DMS153 (cell line): ENCODE measurements at places on chromosomes 13 and 19.

- DNase-seq: no peak
Measured at GRCh38 chr13:44196196-44196751, 177.3 kb upstream of the SERP2 start.

GRCh38 chr19:7692417-7693088 lies 9.4 kb downstream of the FCER2 start:
- no peak for DNase-seq

- peak; percentile 32 for DNase-seq
Measured at GRCh38 chr19:41997851-41998229, 3.8 kb upstream of the ATP1A3 start.

DNA sequence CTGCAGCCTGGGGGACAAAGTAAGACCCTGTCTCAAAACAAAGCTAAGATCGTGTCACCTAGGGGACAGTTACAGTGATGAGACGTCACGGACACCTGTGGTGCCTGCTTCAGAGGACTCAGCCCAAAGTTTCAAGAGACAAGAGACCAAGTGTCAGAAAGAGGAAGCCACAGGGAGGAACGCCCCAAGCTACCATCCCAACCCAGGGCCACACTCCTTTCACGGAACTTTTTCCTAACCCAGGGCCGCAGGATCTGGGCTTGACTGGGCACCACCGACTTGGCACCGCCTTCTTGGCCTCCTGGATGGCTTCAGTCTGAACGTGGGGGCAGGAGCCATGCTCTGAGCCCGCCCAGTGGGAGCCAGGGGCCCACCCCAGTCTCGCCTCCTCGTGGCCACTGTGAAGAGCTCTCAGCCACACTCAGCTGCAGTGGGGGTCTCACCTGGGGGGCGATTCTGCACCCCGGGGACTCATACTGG lies 8.5 kb downstream of the MOB3A start:
- DNase-seq: no peak

DNA sequence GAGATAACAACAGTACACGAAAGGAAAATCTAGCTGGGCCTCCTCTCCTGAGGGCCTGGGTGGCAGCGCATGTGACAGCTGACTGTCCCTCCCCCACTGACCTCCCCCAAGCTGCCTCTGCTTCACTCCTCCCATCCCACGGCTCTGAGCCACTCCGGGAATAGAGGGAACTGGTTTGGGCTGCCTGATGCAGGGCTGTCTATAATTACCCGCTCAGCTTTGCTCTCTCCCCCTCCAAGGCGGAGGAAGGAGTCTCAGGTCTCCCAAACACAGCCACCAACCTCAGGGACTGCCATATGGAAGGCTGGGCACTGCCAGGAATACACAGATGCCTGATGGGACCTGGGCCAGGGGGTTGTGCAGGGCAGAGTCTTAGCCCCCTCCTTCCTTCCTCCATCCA lies 7.9 kb downstream of the NAPA start:
- no peak for DNase-seq

DNA sequence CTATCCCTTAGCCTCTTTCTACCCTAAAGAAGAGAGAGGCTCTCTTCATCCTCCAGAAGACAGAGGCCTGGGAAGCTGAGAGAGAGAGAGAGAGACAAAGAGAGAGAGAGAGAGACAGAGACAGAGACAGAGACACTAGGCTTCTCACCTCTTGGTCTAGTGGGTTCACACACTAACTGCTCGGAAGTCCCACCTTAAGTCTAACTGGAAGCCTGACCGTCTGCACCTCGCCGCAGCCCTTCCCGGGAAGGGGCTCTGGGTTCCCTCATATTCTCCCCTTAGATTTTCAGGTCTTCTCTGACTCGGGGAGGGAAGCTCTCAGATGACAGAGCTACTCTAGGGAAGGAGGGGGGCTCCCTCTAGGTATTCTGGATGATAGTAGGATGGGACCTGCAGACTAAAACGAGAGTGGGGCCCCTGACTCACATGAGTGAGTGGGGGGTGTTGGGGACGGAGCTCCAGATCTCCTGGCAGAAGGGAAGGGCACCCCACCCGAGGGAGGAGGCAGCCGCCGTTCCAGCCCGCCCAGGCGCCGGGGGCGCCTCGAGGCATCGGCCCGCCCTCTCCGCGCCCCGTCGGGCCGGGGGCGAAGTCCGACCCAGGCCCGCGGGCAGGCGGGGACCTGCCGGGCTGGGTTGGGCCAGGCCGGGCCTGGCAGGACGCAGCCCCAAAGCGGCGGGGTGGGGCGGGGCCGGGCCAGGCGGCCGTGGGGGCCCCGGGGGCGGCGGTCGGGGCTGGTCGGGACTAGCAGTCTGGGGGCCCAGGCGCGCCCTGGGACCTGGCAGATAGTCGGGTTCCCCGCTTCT lies 2.0 kb upstream of the JUNB start:
- no peak for DNase-seq

GRCh38 chr19:42272535-42272897 lies 3.5 kb downstream of the CIC start:
- DNase-seq: no peak

- DNase-seq: peak; percentile 81
Measured at GRCh38 chr13:27960362-27961226, 8.5 kb downstream of the CDX2 start.

- no peak for DNase-seq
Measured at GRCh38 chr13:53028637-53029203, at the start of gene OLFM4. TSS of gene OLFM4 (plus strand) at chr13:53028813. CDS start at chr13:53028837, 24 bp downstream.

DNA sequence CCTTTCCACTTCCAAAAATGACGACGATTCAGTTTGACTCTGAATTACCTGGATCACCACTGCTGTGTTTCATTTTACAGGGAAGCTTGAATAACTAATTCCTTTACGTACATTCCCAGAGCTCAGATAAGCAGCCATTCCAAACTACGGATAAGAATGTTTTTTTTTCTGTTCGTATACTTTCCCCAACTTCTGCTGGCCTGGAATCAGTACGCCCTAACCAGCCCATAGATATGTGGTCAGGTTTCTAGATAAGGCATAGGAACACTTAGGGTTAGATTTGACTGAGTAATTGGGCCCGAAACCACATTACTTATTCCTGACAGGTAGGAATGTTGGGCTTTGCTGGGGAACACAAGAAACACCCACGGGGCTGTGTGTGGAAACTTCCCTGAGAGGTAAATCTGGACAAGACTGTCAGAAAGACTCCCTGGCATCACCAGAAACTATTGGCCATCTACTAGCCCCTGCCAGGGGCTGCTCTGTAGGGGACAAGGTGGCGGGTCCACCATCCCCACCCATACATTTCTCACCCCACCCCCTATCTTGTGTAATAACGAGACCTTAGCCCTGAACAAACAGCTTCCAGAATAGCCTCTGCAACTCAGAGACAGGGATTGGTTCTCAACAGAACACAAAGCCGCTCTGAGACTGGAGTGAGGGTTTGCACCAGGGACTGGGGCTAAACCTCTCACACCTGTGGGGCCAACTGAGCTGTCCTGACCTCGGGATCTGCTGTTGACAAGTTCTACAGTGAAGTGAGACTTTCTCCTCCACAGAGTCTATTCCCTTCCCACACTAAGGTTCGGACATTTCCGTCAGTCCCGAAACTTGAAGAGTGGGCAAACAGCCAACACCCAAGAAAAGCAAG lies 15.6 kb downstream of the RHPN2 start:
- no peak for DNase-seq

GRCh38 chr19:29628661-29629385 lies 22.7 kb downstream of the POP4 start:
- DNase-seq: no peak

GRCh38 chr13:28531077-28531844 lies 36.3 kb upstream of the FLT1 start:
- no peak for DNase-seq

DNA sequence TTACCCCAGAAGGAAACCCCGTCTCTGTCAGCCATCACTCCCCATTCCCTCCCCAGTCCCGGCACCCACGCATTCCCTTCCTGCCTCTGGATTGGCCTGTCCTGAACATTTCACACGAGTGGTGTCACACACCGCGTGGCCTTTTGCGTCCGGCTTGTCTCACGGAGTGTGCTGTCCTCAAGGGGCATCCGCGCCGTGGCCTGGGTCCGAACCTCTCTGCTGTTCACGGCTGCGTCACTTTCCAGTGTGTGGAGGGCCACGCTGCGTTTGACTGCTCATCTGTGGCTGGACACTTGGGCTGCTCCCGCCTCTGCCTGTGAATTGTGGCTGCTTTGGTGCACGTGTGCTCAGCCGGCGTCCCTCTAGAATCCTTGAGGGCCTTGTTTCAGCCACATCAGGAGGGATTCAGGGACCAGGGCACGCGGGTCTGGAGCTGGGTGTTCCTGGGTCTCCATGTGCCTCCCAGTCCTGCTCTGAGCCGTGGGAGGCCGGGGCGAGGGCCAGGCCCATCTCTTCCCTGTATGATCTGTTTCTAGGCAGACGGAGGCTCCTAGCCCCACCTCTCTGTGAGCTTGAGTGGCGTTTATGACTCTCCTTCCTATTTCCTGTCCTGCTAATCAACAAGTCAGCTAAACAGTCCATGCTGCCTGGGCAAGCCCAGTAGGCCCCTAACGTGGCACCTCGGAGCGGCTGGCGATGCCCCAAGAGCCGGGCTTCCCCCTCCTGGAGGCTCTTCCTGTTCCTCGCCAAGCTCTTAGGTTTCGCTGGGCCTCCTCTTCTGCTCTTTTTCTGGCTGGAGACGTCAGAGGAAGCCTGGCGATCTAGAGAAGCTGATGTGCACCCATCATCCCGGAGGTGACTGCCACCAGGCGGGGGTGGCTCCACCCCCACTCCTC lies 8.1 kb downstream of the STK11 start:
- peak; percentile 49 for DNase-seq

DNA sequence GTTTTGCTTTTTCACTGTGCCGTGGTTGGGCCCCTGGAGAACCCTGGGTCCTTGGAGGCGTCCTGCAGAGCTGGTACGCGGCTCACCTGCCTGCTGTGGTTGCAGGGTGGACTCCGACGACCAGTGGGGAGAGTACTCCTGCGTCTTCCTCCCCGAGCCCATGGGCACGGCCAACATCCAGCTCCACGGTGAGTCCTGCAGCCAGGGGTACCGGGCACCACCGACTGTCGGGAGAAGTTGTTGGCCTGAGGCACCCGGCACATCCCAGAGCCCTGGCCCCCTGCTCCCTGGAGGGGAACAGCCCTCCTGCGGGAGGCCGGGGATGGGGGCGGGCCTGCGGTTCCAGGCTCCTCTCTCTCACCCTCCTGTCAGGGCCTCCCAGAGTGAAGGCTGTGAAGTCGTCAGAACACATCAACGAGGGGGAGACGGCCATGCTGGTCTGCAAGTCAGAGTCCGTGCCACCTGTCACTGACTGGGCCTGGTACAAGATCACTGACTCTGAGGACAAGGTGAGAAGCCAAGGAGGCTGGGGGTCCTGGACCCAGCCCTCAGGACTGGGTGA lies 8.0 kb downstream of the BSG start:
- no peak for DNase-seq

- no peak for DNase-seq
Measured at GRCh38 chr13:21694831-21695230, 24.0 kb downstream of the FGF9 start.

GRCh38 chr13:39273953-39274738 lies 235.9 kb downstream of the NHLRC3 start:
- peak; percentile 81 for DNase-seq

DNA sequence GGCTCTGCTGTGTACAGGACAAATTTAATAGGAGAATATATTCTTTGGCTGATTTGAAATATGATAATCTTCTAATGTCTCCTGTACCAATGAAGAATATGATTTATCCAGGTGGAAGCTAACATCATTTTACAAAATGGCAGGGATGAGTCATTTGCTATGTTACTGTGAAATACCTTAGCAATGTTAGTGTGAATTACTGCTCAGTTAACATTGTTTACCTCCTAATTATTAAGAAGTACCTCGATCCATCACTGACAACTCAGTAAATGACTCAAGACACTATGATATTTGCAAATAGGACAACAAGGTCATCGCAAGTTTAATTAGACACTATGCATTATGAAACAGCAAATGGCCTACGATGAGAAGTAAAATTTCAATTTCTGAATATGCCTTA lies 309.1 kb upstream of the EDNRB start:
- DNase-seq: no peak

DNA sequence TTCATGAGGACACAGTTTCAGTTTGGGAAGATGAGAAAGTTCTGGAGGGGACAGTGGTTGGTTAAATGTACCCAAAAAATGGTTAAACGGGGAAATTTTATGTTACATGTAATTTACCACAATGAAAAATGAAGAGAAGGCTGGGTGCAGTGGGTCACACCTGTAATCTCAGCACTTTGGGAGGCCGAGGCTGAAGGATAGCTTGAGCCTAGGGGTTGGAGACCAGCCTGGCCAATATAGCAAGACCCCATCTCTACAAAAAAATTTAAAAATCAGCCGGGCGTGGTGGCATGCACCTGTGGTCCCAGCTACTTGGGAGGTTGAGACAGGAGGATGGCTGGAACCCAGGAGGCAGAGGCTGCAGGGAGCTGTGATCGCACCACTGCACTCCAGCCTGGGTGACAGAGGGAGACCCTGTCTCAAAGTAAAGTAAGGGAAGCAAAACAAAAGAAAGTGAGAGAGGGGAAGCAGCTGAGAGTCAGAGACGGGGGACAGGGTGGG lies 17.2 kb downstream of the GNG7 start:
- no peak for DNase-seq

DNA sequence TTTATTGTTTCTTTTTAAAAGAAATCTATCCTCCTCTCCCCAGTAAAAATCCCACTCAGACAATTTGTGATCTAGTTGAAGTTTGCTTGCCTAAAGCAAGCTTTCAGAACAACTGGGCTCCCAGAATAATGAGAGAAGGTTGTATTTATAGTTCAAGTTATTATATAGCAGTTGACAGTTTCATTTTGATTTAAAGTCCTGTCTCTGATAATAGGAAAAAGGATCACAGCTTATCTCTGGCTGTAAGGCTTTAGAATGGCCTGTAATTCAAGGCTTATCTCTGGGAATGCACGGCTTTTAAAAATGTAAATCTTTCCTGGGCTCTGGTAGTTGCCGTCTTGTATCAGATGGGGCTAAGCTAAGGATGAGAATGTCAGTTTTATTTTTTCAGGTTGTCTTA lies 123.3 kb upstream of the TMTC4 start:
- DNase-seq: no peak

GRCh38 chr13:63308549-63309165 lies 1893.0 kb upstream of the PCDH20 start:
- no peak for DNase-seq

GRCh38 chr13:50449465-50449864 lies 394.0 kb downstream of the DLEU7 start:
- no peak for DNase-seq

DNA sequence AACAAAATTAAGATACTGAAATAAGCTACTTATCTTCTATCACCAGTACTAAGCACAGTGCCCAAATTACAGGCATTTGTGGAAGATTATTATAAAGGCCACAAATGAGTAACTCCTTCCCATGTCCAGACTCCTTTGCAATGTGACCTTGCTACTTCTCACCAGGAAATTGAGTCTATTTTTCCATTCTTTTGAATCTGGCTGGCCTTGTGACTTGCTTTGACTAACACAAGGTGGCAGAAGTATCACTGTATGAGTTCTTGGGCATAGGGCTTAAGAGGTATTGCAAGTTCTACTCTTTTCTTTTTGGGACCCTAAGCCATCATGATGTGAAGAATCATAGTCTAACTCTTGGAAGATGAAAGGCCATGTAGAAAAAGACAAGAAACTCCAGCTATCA lies 49.9 kb downstream of the UGGT2 start:
- no peak for DNase-seq

GRCh38 chr13:73731564-73731963 lies 402.6 kb downstream of the KLF12 start:
- no peak for DNase-seq
